Activated naive CD8-positive, alpha-beta T cell treated with anti-CD3 and anti-CD28 coated beads, Interleukin-2, amount 50 U/mL, for 24 hours (primary cell): ENCODE measurements at places on chromosomes 3 and 15.

GRCh38 chr3:45034612-45035252 lies 8.6 kb downstream of the CLEC3B start:
- H3K4me3 ChIP-seq: no peak overlapping the region
- H3K27me3 ChIP-seq: peaks cover 36% of the 10 kb centered on the region
- peaks cover 21% of the 10 kb centered on the region for H3K4me1 ChIP-seq
- peak; percentile 38 for DNase-seq

DNA sequence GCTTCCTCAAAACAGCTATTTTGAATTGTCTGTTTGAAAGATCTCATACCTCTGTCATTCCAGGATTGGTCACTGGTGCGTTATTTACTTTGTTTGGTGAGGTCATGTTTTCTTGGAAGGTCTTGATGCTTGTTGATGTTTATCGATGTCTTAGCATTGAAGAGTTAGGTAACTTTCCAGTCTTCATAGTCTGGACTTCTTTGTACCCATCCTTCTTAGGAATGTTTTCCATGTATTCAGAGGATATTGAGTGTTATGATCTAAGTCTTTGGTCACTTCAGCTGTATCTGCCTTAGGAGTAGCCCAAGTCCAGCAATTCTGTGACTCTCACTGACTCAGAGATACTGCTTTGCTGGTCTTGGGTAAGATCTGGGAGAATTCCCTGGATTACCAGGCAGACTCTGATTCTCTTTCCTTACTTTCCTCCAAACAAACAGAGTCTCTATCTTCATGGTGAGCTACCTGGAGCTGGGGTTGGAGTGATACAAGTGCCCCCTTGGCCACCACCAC lies 398.6 kb downstream of the ZIC4 start:
- H3K27ac ChIP-seq: no peak overlapping the region
- no peak overlapping the region for H3K4me3 ChIP-seq
- H3K36me3 ChIP-seq: no peaks in the 10 kb centered on the region
- no peaks in the 10 kb centered on the region for H3K4me1 ChIP-seq
- DNase-seq: no peak
- H3K27me3 ChIP-seq: no peaks in the 10 kb centered on the region

- no peaks in the 10 kb centered on the region for H3K27me3 ChIP-seq
- no peak overlapping the region for H3K27ac ChIP-seq
- H3K4me3 ChIP-seq: no peak overlapping the region
- no peak for DNase-seq
- H3K4me1 ChIP-seq: no peaks in the 10 kb centered on the region
Measured at GRCh38 chr3:167302678-167303077, 77.4 kb downstream of the ZBBX start.

- DNase-seq: no peak
- peaks cover 16% of the 10 kb centered on the region for H3K36me3 ChIP-seq
- no peak overlapping the region for H3K4me3 ChIP-seq
- peak overlapping the region; percentile 61 for H3K27ac ChIP-seq
Measured at GRCh38 chr3:105988540-105989212, 119.9 kb upstream of the CBLB start.

DNA sequence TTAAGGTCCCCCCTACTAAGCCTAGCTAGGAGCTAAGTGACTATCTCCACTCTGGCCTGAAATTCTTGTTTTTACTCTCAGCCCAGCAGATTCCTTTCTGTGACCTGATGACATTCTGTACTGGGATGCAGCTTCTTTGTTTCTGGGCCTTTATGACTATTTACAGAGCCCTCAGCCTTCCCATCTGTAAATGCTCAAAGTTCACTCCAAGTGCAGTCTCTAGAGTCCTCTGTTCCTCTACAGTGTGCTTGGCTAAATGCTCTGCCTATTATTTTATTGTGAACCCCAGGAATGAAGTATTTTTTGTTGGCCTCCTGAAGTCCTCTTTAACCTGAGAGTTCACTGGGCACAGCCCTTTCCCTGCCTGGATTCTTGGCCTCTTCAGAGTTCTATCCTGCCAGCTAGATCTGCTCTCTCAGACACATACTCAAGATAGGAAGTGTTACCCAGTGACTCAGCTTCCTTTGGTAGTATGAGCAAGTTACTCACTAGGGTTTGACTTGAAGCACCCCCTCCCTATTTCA lies 278.1 kb upstream of the P2RY1 start:
- no peak for DNase-seq
- no peak overlapping the region for H3K27ac ChIP-seq
- H3K4me1 ChIP-seq: peaks cover 11% of the 10 kb centered on the region

GRCh38 chr15:55288006-55288717 lies 1.5 kb downstream of the RAB27A start:
- H3K4me1 ChIP-seq: peaks cover 60% of the 10 kb centered on the region
- H3K27ac ChIP-seq: peak overlapping the region; percentile 96
- peaks cover 45% of the 10 kb centered on the region for H3K36me3 ChIP-seq
- peak overlapping the region; percentile 96 for H3K4me3 ChIP-seq
- no peaks in the 10 kb centered on the region for H3K27me3 ChIP-seq

GRCh38 chr3:63791974-63792373 lies 27.1 kb upstream of the C3orf49 start:
- no peak overlapping the region for H3K27ac ChIP-seq
- no peak for DNase-seq
- H3K4me1 ChIP-seq: no peaks in the 10 kb centered on the region

DNA sequence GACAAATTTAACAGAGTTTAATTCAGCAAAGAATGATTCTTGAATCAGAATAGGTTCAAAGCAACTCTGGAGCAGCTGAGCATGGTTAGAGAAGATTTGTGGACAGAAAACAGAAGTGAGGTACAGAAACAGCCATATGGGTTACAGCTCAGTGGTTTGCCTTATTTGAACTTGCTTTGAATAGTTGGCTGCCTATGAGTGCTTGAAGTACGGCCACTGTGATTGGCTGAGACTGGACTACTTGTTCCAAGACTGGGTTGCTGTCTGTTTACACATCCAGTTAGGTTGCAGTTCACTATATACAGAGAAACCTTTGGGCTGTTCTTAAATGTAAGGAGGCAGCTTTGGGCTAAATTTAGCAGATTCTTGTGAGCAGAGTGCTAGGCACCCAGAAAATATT lies 79.4 kb upstream of the CADPS start:
- H3K27me3 ChIP-seq: no peaks in the 10 kb centered on the region
- H3K27ac ChIP-seq: no peak overlapping the region
- H3K4me3 ChIP-seq: no peak overlapping the region
- no peaks in the 10 kb centered on the region for H3K36me3 ChIP-seq
- no peak for DNase-seq

GRCh38 chr15:93366387-93367100 lies 277.5 kb upstream of the RGMA start:
- DNase-seq: no peak
- H3K27me3 ChIP-seq: peaks cover 2% of the 10 kb centered on the region
- no peak overlapping the region for H3K4me3 ChIP-seq
- H3K27ac ChIP-seq: no peak overlapping the region
- no peaks in the 10 kb centered on the region for H3K4me1 ChIP-seq

- H3K27me3 ChIP-seq: peaks cover 2% of the 10 kb centered on the region
- peak overlapping the region; percentile 100 for H3K4me3 ChIP-seq
- peak overlapping the region; percentile 100 for H3K27ac ChIP-seq
- H3K4me1 ChIP-seq: peaks cover 53% of the 10 kb centered on the region
Measured at GRCh38 chr15:50355980-50356379, 982 bp upstream of the GABPB1 start.

GRCh38 chr3:114060906-114061655 lies 4.5 kb downstream of the QTRT2 start:
- peaks cover 3% of the 10 kb centered on the region for H3K27me3 ChIP-seq
- peaks cover 44% of the 10 kb centered on the region for H3K36me3 ChIP-seq
- H3K4me3 ChIP-seq: no peak overlapping the region
- no peak for DNase-seq
- no peak overlapping the region for H3K27ac ChIP-seq
- peaks cover 57% of the 10 kb centered on the region for H3K4me1 ChIP-seq

GRCh38 chr3:127070776-127071175 lies 87.9 kb downstream of the PLXNA1 start:
- H3K4me1 ChIP-seq: no peaks in the 10 kb centered on the region
- H3K27me3 ChIP-seq: peaks cover 3% of the 10 kb centered on the region
- no peaks in the 10 kb centered on the region for H3K36me3 ChIP-seq
- no peak overlapping the region for H3K27ac ChIP-seq
- DNase-seq: no peak

DNA sequence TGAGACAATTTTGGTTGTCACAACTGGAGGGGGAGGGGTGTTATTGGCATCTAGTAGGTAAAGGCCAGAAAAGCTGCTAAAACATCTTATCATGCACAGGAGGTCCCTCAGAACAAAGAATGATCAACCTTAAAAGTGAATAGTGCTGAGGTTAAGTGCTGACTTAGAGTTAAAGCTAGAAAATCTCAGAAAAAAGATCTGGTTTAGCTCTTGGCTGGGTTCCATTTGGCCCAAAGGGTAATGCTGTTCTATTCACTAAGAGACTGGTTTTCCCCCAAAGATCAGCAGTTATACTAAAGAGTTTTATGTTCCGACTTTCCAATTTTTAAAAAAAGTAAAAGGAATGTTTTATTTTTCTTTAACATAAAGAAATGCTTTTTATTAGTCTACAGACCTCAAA lies 15.6 kb downstream of the DCBLD2 start:
- H3K4me1 ChIP-seq: no peaks in the 10 kb centered on the region
- H3K27me3 ChIP-seq: no peaks in the 10 kb centered on the region
- H3K27ac ChIP-seq: no peak overlapping the region
- peaks cover 1% of the 10 kb centered on the region for H3K36me3 ChIP-seq

DNA sequence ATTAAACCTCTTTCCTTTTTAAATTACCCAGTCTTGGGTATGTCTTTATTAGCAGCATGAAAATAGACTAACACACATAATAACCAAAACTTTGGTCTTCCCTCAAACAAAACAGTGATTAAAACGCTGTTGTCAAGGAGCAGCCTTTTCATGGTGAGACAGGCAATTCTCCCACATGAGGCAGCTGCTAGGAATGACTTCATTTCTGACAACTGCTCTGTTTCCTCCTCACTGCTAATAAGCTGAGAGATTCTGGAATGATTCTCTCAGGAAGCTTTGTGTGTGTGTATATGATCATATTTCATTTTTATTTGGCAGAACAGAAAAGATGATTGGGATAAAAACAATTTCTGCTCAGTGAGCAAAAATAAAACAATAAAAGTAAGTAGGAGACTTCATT lies 580.6 kb upstream of the ADAMTS9 start:
- no peaks in the 10 kb centered on the region for H3K4me1 ChIP-seq
- no peaks in the 10 kb centered on the region for H3K36me3 ChIP-seq
- H3K27me3 ChIP-seq: no peaks in the 10 kb centered on the region
- H3K4me3 ChIP-seq: no peak overlapping the region
- no peak for DNase-seq

- peaks cover 13% of the 10 kb centered on the region for H3K36me3 ChIP-seq
- DNase-seq: no peak
- no peaks in the 10 kb centered on the region for H3K27me3 ChIP-seq
- no peaks in the 10 kb centered on the region for H3K4me1 ChIP-seq
Measured at GRCh38 chr3:48548126-48548525, 8.5 kb downstream of the PFKFB4 start.

DNA sequence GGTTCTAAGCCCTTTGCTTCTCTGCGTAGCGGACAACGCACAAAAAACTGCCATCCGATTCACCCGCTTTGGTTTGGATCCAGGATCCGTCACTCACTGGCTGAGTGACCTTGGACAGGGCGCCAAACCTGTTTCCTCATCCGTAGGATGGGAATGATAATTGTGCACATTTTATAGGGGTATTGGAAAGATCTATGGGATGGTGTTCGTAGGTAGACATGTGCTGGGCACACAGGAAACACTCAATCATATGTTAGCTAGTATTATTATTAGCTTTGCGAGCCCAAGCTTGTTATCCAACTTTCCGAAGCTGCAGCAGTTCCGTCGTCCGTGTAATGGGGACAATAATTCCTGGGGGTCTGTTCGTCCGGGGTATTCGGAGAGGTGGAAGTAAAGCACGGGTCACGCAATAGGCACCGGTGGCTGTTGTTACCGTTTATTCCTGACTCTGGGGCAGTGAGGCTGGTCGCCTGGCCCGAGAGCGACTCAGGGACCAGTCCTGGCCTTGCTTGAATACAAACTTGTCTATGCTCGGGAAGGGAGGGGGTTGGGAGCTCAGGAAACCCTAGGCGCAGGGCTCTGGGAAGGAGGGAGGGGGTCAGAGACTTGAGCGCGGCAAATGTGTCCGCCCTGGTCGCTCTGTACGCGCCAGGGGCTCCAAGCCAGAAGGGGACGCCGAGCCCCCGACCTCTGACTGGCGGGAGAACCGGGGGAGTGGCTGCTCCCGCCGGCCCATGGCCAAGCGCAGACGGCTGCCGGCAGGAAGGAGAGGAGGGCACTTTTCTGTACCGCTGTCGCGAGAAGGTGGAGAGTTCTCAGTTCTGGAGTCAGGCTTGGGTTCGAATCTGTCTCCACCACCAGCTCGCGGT lies 1.3 kb downstream of the SPSB4 start:
- H3K36me3 ChIP-seq: no peaks in the 10 kb centered on the region
- DNase-seq: no peak
- no peak overlapping the region for H3K27ac ChIP-seq

GRCh38 chr3:9111417-9111816 lies 138.0 kb downstream of the SRGAP3 start:
- DNase-seq: peak; percentile 12
- no peaks in the 10 kb centered on the region for H3K36me3 ChIP-seq
- H3K4me1 ChIP-seq: no peaks in the 10 kb centered on the region
- H3K27ac ChIP-seq: no peak overlapping the region
- no peak overlapping the region for H3K4me3 ChIP-seq
- no peaks in the 10 kb centered on the region for H3K27me3 ChIP-seq

DNA sequence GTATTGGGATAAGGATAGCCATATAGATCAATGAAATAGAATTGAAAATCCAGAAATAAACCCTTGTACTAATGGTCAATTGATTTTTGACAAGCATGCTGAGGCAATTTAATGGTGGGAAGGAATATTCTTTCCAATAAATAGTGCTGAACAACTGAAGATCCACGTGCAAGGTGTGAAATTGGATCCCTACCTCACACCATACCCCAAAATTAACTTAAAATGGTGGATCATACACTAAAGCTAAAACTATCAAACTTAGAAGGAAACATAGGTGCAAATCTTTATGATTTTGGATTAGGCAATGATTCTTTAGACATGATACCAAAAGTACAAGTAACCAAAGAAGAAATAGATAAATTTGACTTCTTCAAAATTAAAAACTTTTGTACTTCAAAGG lies 22.1 kb upstream of the SYNM start:
- H3K27me3 ChIP-seq: peaks cover 20% of the 10 kb centered on the region
- H3K4me1 ChIP-seq: no peaks in the 10 kb centered on the region
- DNase-seq: no peak

GRCh38 chr3:125647318-125648014 lies 52.2 kb upstream of the OSBPL11 start:
- DNase-seq: no peak
- H3K4me3 ChIP-seq: no peak overlapping the region
- H3K27ac ChIP-seq: no peak overlapping the region

DNA sequence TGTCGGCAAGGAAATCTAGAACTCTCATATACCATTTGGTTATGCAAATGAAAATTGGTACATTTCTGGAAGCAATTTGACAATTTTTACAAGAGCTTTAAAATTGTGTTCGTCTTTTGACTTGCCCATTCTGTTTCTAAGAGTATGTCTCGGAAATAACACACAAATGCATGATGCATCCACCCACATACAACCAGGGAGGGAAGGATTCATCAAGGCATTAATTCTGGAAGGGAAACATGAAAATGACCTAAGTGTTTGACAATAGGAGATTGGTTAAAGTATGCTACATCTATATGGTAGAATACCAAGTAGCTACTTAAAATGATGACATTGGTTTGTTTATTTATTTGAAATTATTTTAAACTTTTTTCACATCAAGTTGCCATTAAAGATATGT lies 58.6 kb downstream of the PIAS1 start:
- H3K27ac ChIP-seq: no peak overlapping the region
- H3K4me3 ChIP-seq: no peak overlapping the region
- H3K36me3 ChIP-seq: peaks cover 20% of the 10 kb centered on the region
- DNase-seq: no peak
